Jurkat, Clone E6-1 (cell line): ENCODE measurements at places on chromosomes 6 and 20.

DNA sequence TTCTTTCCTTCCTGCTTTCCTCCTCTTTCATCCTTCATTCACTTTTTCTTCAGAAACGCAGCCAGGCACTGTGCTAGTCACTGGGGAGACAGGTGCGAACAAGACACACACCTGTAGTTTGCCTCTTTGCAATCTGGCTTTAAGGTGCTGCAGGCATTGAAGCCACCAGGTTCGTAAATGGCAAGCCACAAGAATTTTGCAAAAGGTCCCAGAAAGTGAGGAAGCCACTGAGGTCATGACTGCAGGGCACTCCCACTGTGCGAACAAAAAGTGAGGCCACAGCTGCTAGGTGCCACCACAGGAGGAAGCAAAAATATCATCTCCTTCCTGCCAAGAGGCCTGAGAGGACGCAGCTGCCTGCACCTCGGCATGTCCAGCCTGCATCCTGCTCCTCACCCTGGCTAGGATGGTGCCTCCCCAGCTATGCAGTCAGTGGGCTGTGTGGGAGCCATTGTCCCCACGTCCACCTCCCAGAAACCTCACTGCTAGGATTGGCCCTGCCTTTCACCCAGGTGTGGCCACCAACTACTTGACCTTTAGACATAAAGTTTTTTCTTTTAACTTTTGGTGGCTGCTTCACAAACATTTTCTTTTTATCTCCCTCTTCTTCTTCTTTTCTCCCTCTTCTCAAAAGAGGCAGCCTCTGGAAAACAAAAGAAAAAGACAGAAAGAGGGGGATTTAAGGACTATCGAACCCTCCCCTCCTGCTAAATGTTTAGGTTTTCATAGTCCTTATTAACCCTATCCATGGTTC lies 230.8 kb downstream of the BCAS1 start:
- DNase-seq = peak; percentile 78

DNA sequence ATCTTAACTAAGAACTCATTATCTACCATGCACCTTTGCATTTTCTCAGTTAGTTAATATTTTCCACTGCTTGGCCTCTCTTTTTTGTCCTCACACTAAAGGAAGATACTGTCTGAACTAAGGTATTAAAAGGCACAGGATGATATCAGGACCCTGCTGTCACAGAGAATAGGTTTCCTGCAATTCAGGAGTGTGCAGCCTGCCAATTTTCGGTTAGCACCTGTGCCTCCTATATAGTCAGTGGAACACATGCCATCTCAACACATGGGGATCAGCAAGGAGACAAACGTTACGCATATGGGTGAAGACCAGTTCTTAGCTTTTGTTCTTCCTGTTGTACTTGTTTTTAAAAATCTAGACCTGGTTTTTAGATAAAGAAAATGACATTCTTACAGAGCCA lies 71.0 kb downstream of the FUT9 start:
- no peak for DNase-seq

DNA sequence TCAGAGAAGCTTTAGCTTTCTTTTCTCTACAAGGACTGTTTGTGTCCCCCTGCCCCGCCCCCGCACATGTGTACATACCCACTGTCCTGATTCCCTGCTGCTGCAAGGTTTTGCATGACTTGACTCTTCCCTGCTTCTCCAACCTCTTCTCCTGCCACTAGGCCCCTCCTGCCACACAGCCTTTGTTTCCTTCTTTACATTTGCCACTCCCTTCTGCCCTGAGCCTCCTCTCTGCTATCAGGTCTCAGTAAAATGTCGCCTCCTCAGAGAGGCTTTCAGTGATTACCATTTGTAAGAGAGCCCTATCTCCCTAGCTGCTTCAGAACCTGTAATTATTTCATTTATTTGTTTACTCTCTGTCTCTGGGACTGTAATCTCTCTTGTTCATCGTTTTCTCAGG lies 56.4 kb upstream of the VSTM2L start:
- DNase-seq = no peak

DNA sequence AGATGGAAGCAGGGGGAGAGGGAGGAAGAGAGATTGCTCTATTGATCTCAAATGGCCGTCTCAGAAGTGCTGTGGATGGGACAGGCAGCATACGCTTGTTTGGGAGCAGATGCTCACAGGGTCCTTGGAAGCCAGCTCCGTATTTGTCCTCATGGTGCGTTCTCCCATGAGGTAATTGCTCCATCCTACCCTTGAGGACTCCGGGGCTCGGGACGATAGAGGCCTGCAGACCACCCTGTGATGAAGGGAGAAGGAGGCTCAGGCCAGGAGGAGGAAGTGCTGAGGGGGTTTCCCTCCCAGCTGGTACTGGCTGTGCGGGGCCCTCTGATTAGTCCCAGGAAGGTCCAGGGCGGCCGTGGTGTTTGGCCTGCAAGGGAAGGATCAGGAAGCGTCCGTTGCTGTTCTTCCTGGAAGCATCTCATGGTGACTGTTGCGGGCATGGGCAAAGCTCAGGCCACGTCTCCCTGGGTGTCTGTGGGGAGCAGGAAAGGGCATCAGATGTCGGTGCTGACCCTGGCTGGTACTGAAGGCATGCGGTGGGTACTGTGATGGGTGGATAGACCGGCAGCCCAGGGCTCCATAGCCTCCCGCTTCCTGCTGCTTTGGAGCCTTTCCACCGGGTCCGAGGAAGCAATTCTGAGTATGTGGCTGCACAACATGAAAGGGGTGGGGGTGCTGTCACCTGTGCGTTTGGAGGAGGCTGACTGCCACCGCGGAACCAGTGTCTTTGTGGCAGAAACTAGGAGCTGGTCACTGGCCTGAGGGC lies 158.3 kb downstream of the SYCP2 start:
- DNase-seq = no peak

DNA sequence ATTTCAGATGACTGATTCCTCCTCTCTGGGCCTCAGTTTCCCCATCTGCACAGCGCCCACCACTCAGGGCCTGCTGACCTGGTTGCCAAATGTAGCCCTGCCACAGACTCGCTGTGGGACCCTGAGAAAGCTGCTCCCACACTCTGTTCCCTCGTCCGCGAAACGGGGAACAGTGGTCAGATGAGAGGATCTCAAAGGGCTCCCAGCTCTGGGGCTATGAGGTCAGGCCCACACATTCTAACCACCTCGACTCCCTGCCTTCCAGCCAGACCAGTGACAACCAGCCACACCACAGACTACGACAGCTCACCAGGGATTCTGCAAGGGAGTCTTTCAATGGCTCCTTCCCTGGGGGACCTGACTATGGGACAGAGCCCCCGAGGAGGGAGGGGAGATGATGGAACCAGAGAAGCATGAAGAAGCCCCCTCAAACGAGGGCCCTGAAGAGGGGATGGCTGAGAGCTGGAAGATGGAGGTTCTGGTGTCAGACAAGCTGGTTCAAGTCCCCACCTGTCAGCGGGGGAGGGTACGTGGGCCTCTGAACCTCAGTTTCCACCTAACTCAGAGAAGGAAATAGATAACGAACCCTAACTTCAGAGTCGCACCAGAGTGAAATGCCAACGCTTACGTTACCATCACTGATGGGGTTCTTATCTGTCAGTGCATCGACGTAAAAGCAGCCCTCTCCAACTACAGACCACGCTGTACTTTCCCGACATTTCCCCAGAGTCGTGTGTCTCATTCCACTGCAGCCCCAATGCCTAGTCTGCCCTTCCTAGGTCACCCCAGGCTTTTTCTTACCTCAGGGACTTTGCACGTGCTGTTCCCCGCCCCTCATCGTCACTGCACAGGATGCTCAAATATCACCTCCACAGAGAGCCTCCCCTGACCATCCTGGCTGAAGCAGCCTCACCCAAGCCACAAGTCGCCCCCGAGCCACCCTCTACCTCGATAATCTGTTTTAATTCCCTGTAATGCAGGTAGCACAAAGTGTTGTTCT lies 60.5 kb downstream of the PREX1 start:
- no peak for DNase-seq

- no peak for DNase-seq
Measured at GRCh38 chr20:40463171-40463570, 225.9 kb downstream of the MAFB start.

DNA sequence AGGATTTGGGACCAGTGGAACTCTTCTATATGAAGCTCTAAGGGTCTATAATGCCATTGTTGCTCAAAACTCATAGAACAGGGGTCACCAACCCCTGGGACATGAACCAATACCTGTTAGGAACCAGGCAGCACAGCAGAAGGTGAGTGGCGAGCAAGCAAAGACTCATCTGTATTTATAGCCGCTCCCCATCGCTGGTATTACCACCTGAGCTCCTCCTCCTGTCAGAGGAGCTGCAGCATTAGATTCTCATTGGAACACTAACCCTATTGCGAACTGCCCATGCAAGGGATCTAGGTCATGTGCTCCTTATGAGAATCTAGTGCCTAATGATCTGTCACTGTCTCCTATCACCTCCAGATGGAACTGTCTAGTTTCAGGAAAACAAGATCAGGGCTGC lies 237.5 kb downstream of the C6orf118 start:
- no peak for DNase-seq

GRCh38 chr6:158744986-158745430 lies 74.2 kb downstream of the EZR start:
- no peak for DNase-seq

- DNase-seq = no peak
Measured at GRCh38 chr6:108677357-108677756, 116.6 kb downstream of the FOXO3 start.
